ENCODE measurements at places on chromosomes 11 and 22.

DNA sequence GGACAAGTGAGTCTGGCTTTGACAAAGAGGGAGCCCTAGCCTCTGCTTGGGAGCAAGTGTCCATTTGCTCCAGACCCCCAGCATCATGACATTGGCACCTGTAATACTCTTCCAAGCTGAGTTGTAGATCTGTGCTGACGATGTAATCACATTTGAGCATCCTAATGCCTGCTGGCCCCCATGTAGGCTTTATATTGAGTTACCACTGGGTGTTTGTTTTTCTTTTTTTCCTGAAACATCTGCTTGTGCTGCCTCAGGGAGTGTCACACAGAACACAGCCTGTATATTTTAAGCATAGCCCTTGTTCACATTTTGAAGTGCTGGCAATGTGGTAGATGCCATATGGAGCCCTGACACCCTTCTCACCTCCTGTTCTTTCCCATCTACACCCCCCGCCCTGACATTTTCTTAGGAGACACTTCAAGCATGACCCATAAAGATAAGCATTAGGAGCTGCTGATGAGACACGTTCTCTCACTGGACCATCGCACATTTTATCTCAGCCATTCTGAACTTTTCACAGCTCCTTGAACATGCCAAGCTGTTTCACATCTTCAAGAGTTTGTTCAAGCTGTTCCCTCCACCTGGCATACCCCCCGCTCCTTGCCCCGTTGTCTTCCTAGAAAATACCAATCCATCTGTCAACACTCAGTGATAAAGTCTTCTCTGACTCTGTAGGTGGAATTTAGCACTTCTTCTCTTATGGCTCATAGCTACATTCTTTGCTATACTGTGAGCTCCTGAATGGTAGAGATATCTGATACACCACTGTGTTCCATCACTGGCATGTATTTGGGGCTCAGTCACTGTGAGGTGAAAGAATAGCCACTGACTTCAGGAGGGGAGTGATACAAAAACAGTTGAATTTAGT is 128.7 kb downstream of the TRIM44 start:
- DNase-seq: no peak

DNA sequence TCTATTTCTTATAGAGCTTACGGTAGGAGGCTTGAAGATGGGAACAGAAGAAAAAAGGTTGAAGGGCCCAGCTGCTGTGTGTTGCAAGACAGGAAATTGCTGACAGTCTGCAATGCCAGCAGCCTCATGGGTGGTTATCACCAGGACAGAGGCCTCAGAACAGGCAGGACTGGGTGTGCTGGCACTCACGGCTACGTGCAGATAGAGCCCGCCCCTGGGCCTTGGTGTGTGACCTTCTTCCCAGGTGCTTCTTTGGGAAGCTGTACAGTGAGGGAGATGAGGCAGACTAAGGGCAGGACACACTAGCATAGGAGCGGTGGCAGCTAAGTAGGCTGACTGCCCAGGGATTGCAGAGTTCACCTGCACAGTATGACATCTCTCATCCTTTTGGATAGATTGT is 12.6 kb downstream of the PRAME start:
- DNase-seq: no peak

GRCh38 chr22:20437613-20438426 is at the start of gene SCARF2:
TSS of gene SCARF2 (minus strand) at chr22:20437825. CDS start at chr22:20437754, 71 bp downstream.
- no peak for DNase-seq

GRCh38 chr11:118115048-118115447 is 28.3 kb upstream of the SMIM35 start:
- no peak for DNase-seq

- DNase-seq: no peak
These were observed 552.8 kb upstream of the LRRC4C start for GRCh38 chr11:42012271-42012670.

- DNase-seq: no peak
These were observed 28.4 kb downstream of the KCNJ4 start for GRCh38 chr22:38426628-38427027.

DNA sequence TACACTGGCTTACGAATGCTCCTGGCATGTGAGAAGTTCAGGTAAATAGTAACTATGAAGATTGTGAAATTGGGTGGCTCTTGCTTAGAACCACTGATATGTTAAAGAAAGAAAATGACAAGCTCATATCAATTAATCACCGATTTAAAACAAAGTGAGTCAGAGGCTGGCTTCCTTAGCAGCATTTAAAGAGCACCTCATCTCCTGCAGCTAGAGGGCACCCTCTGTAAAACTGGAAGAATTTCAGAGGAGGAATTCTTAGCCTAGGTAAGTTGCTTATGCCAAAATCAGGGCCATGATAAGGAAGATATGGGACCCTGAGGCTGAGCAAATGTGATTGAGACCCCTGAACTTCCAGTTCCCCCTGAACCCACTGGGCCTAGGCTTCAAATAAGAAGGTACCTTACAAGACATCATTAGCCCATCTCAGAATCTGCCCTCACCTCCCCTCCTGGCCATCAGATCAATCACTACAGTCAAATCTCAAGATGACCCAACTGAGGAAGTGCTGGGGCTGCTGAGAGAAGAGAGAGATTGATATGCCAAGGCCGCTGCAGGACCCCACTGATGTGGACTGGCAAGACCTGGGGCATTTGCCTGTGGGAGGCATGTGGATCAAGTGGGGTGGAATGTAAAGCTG is 8.6 kb upstream of the CD3E start:
- DNase-seq: peak; percentile 19

DNA sequence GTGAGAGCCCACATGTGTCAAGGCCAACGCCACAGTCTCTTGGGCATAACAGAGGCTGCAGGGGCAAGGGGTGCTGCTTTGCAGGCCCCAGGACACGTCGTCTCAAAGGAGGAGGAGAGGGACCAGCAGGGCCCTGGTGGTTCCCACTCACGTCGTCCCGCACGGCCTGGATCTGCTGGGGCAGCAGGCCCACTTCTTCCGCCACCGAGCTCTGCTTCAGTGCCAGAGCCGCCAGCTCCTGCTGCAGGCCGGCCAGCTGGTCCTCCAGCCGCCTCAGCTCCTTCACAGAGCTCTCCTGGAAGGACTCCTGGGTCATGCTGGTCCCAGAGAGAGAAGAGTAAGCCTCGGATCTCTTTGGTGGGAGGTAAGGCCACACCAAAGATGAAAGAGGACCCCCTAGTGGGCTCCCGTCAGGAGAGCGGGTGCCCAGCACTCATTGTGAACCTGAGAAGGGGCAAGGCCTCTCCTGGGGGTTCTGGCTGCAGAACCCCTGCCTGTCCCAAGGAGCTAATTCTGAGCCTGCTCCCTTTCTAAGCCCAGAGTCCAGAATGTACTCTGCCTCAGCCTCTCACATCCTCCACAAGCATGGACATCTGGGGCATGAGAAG is 15.6 kb downstream of the SUN2 start:
- DNase-seq: no peak

- no peak for DNase-seq
These were observed 79.5 kb upstream of the HMGXB4 start for GRCh38 chr22:35177811-35178210.

- no peak for DNase-seq
These were observed 108.4 kb upstream of the GRAMD1B start for GRCh38 chr11:123321636-123322035.

- DNase-seq: no peak
These were observed 21.6 kb downstream of the ARVCF start for GRCh38 chr22:19994851-19995610.

GRCh38 chr22:37179622-37180420 is 8.2 kb downstream of the C1QTNF6 start:
- no peak for DNase-seq

DNA sequence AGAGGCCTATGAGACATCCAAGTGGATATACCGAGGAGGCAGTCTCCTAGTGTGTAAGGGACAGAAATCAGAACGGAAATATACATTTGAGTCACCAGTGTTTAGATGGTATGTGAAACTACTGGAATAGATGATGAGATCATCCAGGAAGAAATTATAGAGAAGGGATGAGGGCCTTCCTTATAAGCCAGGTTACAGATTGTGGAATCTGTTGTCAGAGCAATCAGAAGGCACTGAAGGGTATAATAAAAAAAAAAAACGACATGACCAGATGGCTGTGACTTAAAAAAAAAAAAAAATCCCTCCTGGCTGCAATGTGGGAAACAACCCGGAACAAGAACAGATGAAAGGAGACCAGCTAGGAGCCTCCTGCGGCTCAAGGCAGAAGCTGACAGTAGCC is 2.7 kb downstream of the MAJIN start:
- DNase-seq: no peak

DNA sequence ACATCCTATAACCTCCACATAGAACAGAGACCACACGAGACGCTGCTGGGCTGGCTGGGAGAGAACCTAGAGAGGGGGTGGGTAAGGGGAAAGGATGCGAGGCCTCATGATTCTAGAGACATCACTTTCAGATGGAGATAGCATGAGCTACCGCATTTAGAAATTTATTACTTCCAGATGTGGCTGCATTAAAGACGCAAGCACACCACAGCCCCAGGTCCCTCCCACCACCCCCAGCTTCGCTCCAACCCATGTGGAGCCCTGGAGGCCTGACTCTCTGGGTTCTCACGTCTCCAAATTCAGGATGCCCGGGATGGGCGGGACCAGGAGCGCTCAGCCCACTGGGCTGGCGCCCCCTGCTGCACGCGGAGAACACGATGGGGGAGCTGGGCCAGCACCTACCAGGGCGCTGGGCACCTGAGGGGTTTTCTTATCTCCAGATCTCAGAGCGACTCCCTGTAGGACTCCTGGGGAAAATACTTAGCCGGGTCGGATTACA is 13.6 kb downstream of the MRPL21 start:
- no peak for DNase-seq

GRCh38 chr11:464316-464715 is 14.2 kb downstream of the PTDSS2 start:
- no peak for DNase-seq

GRCh38 chr11:79439410-79439885 is 1.4 kb downstream of the TENM4 start:
- DNase-seq: no peak

DNA sequence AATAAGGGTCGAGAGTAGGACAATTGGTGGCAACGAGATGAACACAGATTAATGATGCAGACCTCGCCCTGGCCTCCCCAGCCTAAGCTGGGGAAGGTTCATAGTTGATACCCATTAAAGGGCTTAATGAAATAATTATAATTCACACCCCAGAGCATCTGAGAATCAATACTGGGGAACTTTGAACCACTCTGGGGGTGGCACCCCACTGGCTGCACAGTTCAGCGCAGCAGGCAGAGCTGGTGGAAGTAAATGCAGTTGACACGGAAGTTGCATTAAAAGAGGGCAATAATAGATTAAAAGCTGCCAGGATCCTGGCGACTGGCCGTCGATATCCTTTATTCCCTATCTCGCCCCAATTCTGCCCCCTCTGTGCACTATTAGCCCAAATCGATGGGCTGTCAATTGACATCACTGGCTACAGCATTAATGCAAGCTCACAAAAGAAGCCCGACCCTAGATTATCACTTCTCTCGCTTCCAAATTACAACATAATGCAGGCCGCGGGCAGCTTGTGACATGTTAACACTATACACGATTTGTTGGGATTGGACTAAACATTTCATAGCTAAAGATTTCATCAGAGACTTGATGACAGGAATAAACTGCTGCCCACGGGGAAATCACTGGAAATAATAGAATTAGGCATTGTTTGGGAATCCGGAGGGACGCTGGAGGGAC is 14.5 kb downstream of the HSPA8 start:
- DNase-seq: no peak

DNA sequence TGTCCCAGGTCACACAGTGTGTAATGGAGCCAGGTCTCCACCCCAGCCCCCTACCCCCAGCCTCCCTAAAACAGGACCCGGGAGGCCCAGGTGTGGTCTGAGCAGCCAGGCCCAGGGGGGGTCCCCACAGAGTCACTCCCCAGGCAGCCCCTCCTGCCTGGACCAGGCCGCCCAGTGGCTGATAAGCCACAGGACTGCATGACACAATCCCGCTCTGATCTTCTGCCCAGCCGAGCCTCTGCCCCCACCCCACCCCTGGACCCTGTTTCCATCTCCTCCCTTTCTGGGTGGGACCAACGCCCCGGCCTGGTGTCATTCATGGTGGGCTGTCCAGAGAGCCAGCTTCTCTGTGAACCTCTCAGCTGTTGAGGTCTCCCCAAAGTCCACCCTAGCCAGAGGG is 7.8 kb upstream of the LIF start:
- no peak for DNase-seq

GRCh38 chr11:113690619-113691569 is 15.2 kb downstream of the TMPRSS5 start:
- DNase-seq: no peak

DNA sequence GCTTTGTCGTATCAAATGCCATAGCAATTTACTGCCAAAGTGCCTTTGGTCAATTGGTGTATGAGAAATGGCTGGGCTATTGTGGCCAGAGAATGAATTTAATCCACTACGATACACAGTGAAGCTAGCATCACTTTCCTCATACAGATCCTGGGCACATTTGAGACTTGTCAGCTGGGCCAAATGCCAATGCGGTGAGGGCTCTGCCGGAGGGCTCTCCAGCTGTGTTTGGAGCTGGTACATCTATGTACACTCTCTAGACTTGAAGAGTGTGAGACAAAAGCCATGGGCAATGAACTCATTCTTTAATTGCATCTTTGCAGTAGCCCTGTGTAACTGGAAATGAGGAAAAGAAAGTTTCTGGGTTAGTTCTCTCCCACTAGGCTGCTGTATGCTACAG is 1052.9 kb downstream of the NTM start:
- DNase-seq: no peak

DNA sequence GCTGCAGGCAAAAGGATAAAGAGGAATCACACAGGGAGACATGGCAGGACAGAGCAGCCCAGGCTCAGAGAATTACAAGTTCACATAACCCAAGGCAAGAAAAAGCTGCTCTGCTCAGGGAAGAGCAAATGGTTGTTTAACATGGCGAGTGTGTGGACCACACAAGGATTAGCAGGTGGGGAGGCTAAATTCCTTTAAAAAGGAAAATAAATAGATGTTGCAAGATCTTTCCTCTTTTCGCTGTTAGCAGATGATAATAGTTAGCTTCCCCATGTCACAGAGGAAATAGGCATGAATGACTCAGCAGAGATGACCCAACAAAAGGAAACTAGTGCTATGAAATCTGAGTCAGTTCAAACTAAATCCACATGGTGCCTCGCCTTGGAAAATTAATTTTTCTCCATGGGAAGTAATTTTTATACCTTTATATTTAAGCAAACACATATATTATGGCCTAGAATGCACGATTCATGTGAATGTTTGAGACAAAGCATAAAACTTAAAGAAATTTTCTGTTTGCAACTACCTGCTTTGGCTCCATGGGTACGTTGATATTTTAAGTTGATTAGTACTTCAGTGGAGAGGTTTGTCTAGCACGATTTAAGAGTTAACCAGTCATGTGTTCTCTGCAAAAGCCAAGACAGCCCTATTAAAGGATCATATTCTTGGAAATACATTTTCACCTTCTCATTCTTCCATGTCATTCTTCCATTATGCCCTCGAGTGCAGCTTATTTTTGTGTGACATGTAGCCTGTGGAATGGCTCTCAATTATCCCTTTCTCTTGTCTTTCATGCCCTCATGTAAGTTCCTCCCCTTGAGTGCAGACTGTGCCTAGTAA is 38.5 kb upstream of the FJX1 start:
- no peak for DNase-seq
